ENCODE measurements at places on chromosomes 6 and 20.

DNA sequence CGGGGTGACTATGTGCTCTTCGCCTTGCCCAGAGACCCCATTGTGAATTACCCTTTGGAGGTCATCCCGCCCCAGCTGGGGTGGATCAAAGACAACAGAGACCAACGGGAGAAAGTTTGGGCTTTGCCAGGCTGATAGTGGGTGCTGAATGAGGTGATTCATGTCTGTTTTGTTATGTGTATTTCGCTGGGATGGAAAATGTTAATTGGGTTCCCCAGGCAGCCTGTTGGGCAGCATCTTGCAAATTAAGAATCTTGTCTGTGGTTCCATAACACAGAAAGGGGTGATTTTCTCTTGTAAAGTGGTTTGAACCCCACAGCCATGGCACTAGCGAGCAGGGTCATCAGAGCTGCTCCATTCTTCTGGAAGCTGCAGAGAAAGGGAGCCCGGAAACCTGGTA, 63.1 kb upstream of the UNC93A start:
- DNase-seq = no peak

GRCh38 chr20:50558483-50558925, 48.3 kb downstream of the PTPN1 start:
- peak; percentile 92 for DNase-seq

- peak; percentile 26 for DNase-seq
These were observed 1.1 kb downstream of the PLTP start for GRCh38 chr20:45910670-45911485.

GRCh38 chr20:38883081-38883980, 42.9 kb upstream of the FAM83D start:
- no peak for DNase-seq

- peak; percentile 73 for DNase-seq
These were observed 171.8 kb upstream of the AKAP12 start for GRCh38 chr6:151067684-151068596.

DNA sequence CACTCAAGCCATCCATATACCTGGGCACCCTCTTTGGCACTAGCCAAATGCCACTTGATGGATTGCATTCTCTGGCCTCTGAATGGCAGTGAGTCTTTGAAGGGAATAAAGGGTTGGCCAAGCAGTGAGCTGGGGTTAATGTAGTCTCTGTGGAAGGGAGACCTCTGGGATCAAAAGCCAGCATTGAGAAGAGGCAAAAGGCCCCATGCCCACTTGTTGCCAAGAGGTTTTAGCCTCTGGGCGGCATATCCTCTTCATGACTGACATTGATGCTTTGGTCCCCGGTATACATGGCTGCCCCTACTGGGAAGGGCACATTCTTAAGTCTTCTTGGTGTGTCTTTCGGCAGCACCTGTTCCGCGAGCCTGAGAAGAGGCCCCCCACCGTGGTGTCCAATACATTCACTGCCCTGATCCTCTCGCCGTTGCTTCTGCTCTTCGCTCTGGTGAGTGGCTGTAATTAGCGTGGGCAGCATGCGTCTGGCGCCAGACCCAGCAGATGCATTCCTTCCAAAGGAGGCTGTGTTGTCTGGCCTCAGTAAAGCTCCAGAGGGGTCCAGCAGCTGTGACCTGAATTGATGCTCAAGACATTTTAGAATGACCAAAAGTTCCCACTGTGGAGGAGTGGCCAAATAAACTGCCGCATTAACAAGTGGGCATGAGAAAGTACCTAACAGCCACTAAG, 29.5 kb downstream of the GHRH start:
- DNase-seq = no peak

DNA sequence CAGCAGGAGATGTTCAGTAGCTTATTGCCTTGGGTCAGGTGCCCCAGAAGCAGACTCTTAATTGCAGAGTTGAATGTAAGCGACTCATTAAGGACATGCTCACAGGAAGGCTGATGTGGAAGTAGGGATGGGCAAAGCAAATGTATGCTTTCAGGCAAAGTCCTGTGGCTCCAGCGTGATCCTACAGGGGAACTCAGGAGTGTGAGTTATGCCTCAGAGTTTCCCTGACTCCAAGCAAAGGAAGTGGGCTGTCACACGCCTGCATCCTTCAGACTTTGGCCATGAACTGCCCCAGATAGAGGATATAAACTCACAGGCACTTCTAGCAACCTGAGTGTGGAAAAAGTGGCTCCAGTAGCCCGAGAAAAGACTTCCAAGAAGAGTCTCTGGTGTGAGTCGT, 64.9 kb upstream of the ZNF133 start:
- no peak for DNase-seq

DNA sequence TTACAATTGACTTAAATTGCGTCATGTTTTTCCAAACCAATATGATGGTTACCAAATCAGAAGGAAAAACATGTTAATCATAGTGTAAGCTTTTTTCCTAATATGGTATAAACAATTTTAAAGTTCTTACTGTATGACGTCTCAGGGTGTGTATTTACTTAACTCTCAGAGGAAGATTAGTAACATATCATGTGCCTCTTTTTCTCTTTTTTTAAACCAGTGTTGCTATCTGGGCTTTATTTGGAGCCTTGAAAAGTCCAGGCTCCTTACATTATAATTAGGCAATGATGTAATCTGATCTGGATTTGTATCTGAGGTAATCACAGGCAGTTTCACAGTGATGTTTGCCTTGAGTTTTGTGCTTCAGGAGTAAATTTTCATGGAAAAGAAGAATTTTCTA, 20.4 kb upstream of the RAB23 start:
- DNase-seq = no peak

- DNase-seq = no peak
These were observed 249.2 kb downstream of the CDC5L start for GRCh38 chr6:44636561-44637248.

GRCh38 chr6:133460101-133460500, 218.9 kb downstream of the EYA4 start:
- no peak for DNase-seq

- no peak for DNase-seq
These were observed 37.4 kb downstream of the PXDC1 start for GRCh38 chr6:3714111-3714510.

GRCh38 chr6:95596021-95596420, 18.7 kb downstream of the MANEA start:
- DNase-seq = no peak

DNA sequence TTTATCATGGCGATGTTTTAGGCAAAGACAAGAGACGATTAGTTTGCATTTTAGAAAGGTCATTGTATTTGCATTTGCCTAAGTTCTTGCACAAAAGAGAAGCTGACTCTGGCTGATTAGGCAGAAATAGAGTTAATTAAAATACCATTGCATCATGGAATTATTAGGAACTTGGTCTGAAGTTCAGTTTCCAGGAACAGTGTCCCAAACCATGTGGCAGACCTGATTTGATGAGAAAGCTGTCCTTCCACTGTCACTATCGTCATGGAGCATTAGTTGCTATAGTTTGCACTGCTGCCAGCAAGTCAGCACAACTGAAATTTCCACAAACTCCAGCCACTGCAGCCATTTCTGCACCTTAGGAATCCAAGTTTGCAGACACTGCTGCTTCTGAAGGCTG, 24.3 kb upstream of the MCUR1 start:
- no peak for DNase-seq

DNA sequence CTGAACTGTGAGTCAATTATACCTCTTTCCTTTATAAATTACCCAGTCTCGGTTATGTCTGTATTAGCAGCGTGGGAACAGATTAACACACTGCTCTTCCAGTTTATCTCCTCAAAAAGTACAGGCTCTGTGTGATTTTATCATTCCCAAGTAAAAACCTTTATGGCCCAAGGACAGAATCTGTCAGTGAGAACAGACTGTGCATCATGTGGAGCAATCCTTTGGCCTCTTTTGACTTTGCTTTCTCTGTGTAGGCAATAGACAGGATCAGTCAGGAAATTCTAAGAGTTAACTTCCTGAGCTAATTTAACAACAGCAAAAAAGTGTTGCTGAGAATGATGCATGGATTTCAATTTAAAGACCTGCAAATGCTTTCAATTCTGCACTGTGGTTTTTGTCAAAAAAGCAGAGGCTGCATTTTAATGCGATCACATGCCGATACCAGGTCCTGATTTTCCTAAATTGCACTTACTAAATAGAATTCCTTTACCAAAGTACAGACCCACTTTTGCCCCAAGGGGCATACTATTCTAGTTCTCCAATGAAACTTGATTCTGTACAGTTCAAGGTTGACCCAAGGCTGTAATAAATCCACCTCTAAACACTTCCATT, 246.7 kb upstream of the MARCKS start:
- DNase-seq = no peak
